ENCODE measurements at places on chromosomes 3 and 15. TPM values are rescaled to one million over a fixed set of nuclear protein-coding genes. Genes with fewer than 3 reads are reported as not detected.

PP2D1 gene
- not detected for total RNA-seq

FAM107A gene
- 33.4 TPM for total RNA-seq

PSTPIP1 gene
- total RNA-seq = 1.9 TPM

CCDC9B gene
- 6.1 TPM for total RNA-seq

IRAK2 gene
- 3.6 TPM for total RNA-seq

ZNF501 gene
- total RNA-seq = 2.5 TPM

CCR9 gene
- total RNA-seq = not detected

CLSTN2 gene
- 14.1 TPM for total RNA-seq

PLAAT1 gene
- total RNA-seq = 0.81 TPM

SKOR1 gene
- total RNA-seq = 1.5 TPM

CLDN16 gene
- total RNA-seq = 1.7 TPM

ITIH4 gene
- 12.2 TPM for total RNA-seq

ALS2CL gene
- 212 TPM for total RNA-seq

HIGD2B gene
- total RNA-seq = not detected

BCL2A1 gene
- 0.72 TPM for total RNA-seq

ECE2 gene
- not detected for total RNA-seq

CCDC66 gene
- 30.1 TPM for total RNA-seq

NME9 gene
- not detected for total RNA-seq

CLDN1 gene
- total RNA-seq = 822 TPM

OR5K2 gene
- not detected for total RNA-seq

GOLGA8J gene
- total RNA-seq = not detected

DNA sequence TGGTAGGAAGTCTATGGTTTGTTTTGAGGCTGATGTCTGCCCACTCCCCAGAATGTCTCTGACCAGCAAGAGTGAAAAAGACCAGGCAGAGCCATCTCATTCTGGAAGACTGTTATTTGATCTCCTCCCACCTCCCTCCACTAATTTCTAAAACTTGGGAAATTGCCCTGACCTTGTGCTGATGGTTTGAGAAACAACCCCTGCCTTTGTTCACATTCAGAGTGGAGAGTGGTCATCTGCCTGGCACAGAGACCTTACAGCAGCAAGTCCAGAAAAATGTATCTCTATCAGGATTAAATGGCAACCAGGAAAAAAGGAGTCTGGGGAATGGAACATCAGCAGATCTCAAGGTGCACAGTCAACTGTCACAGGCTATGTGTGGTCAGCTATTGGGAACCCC lies 25.7 kb downstream of the SPATA12 start:
- no peak for DNase-seq

DNA sequence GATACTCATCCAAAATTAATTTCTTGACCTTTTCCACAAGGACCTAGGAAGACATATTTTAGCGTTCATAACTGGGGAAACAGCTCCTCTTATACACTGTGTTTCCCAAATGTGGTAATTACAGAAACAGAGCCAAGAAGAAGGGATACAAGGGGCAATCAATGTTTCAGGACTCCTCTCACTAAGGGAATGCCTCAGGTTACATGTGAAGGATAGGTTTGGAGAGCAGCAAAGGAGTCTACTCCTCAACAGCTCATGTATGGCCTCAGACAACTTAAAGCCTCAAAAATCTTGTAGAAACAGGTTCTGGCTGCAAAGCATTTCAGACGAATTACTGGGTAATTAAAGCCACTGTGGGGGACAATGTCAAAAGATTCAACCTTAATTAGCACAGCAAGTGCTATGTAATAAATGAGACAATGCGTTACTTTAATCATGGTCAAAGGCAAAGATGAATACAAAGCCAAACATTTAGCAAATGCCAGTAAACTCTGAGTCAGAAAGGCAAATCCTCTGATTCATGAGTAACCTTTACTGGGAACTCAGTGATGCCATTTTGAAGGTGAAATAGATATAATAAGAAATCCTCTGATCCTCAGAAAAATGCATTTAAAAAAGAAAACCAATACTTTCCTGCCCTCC lies 1111.2 kb downstream of the TUSC7 start:
- DNase-seq = no peak

GRCh38 chr3:53196575-53197407 lies 35.8 kb downstream of the PRKCD start:
- no peak for DNase-seq

- no peak for DNase-seq
These were observed 45.3 kb upstream of the EIF5A2 start for GRCh38 chr3:170953736-170954135.

DNA sequence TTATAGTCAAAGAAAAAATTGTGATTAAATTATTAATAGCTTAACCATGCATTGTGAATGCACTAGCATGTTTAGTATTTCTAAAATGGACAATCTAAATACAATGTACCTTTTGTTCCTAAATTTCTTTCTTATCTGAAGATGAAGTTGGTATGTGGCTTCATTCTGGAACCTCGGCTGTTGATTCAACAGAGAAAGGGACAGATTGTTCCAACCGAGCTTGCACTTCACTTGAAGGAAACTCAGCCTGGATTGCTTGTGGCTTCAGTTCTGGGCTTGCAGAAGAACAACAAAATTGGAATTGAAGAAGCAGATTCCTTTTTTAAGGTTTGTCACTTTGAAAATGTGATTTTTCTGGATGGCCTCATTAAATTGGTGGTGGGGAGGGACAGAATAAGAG lies 32.6 kb downstream of the HPS3 start:
- DNase-seq = no peak

DNA sequence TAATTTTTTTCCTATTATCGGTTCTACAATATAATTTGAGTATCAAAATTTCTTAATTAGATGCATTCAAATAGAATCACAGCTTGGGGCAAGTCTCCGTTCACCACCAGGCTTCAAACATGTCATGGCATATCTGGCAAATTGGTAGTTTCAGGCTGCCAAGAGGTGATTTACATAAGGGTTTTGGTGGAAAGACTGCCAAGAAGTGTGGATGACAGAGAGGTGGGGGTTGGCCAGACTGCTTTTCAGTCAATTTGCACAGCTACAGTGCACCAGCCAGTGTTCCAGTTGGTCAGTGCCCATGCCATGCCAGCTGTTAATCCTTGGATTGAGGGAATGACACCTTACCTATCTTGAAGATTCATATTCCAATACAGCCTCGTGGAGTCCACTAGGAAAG lies 8.4 kb upstream of the GSK3B start:
- no peak for DNase-seq

GRCh38 chr3:8500319-8500988 lies 1.2 kb upstream of the LMCD1 start:
- no peak for DNase-seq

DNA sequence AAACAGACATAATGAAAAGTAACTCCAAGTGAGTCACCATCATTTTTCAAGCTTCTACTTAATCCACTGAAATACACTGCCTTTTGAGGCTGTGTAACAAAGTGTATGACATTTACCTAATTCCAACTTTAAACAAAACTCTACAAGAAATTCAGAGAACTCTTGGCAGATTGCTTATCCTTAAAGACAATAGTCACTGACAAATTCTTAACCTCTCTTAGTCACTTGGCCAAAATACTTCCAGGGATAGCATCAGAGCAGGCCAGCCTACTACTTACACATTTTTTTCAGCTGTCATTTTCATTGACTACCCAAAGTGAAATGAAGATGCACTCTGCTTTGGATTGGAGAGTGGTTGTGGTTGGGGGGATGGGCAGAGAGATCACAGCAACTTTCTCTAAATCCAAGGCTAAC lies 3.6 kb downstream of the WWTR1 start:
- no peak for DNase-seq

- DNase-seq = no peak
These were observed 146.0 kb upstream of the SMAD3 start for GRCh38 chr15:66919421-66919820.

DNA sequence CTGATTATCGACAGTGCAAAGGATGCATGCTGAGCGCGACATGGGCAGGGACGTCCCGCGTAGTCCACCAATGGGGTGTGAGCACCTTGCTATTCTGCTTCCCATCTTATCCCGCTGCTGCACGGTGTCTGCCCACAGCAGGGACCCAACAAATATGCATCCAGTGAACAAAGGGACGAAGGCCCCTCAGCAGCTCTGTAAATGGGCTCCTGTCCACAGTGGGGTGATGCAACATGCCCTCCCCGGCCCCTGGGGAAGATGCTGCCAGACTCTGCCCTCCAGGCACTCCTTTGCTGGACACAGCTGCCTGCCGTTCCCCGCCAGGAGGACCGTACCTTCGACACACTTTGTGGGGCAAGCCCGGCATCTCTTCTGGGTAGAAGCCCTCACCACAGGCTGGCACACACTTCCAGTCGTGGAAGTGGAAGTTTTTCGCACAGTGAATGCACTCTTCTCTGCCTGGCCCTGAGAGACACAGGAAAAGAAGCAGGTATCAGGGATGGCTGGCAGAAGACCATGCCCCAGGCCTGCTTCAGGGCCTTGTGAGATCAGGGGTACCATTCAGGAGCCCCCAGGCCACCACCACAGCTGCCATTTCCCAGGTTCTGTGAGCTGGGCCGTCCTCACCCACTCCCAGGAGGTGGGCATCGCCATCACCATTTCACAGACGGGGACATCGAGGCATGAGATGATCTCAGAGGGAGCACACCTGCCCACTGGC lies 18.2 kb upstream of the SNRPA1 start:
- peak; percentile 25 for DNase-seq

DNA sequence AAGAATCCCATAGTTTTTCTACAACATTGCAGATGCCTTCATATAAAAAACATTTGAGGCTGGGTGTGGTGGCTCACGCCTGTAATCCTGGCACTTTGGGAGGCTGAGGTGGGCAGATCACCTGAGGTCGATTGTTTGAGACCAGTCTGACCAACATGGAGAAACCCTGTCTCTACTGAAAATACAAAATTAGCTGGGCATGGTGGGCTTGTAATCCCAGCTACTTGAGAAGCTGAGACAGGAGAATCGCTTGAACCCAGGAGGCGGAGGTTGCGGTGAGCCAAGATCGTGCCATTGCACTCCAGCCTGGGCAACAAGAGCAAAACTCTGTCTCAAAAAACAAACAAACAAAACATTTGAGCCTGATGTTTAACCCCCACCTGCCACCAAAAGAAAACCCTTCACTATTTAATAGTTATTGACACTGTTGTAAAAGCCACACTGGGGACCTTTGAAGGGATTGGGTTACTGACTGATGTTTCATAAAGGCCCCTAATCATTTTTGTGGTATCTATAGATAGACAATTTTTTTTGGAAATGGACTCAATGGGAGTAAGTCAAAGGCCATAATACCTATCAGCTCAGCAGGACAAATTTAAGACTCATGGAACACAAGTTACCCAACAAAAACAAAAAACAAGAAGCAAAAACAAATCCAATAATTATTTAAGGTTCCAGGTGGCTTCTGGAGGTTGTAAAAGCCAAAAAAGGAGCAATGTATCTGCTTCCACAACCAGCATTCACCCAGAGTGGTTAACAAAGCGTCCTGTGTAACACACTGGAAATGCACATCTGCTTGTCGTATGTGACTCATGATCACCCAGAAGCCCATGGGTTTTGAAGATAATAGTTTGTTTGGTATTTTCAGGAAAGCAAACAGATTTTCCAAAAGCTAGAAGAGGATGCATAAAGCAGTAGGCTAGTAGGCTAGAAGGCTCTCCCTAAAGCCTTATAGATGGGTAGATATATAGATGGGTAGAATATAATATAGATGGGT lies 41.2 kb downstream of the CDCP1 start:
- DNase-seq = no peak

DNA sequence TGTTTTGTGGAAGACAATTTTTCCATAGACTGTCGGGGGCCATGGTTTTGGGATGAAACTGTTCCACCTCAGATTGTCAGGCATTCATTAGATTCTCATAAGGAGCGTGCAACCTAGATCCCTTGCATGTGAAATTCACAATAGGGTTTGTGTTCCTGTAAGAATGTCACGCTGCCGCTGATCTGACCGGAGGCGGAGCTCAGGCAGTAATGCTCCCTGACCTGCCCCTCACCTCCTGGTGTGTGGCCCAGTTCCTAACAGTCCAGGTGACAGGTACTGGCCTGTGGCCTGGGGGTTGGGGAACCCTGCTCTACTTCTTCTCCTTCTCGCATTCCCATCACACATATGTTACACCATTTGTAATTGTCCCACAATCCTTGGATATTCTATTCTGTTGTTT lies 11.0 kb downstream of the CHRNA7 start:
- DNase-seq = no peak

- no peak for DNase-seq
These were observed 43.0 kb downstream of the RAB8B start for GRCh38 chr15:63232405-63232804.

DNA sequence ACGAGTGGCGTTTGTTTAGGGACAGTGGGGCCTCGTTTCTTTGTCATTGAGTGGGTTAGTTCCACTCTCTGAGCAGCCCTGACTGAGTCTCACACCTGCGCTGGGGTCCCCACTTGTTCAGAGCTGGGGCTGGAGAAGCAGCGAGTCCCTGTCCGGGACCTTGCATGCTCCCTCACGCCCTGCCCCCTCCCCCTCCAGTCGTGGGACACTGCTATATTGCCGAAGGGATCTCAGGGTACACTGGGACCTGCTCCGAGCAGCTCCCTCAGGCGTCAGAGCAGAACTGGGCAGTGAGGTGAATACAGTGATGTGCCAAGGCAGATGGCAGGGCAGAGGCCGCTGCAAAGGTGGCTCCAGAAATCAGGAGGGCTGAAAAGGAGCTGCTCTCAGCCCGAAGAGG lies 59.9 kb upstream of the KLF13 start:
- peak; percentile 67 for DNase-seq

DNA sequence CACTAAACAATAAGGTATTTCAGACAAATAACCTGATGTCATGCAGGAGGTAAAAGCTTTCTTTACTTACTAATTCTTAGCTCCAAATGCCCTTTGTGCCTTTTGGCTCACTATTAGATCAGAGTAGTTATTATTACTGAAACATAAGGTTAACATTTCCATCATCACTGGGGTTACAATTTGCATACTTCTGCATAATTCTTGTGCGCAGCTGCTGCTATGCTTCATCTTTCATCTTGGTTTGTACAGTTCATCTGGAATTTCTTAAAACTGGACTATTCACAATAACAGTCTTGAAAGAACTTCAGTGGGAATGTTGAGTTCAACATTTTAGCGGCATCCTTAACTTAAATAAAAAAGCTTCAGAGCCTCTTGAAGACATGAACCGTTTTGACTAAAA lies 383.2 kb upstream of the ADAMTS9 start:
- no peak for DNase-seq

- DNase-seq = peak; percentile 78
These were observed 61.4 kb downstream of the SNRK start for GRCh38 chr3:43347774-43348173.
